ENCODE measurements at places on chromosomes 3 and 15. TPM values are rescaled to one million over a fixed set of nuclear protein-coding genes. Genes with fewer than 3 reads are reported as not detected.

Gene LRRC3B
- polyA plus RNA-seq, result 13.7 TPM

DNA sequence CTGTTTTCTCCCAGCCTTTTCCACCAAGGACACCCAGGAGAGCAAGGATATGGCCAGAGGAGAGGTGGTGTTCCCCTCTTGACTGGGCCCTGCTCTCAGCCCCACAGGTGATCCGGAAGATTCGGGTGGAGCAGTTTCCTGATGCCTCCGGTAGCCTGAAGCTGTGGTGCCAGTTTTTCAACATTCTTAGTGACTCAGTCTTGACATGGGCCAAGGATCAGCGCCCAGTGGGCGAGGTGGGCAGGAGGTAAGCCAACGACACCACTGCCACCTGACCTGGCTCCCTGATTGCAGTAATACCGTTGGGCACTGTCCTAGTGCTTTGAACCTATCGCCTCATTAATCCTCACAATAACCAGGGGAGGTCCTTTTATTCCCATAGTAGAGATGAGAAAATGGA, 25.3 kb upstream of the SLC28A1 start:
- no peak for DNase-seq

Gene STARD9
- polyA plus RNA-seq, result 16.0 TPM

- no peak for DNase-seq
Observed at GRCh38 chr3:55453886-55454496, 33.1 kb downstream of the WNT5A start.

Gene CMTM7
- 14.2 TPM for polyA plus RNA-seq

Gene C15orf62
- 0.74 TPM for polyA plus RNA-seq

Gene SPTBN5
- 4.0 TPM for polyA plus RNA-seq

DNA sequence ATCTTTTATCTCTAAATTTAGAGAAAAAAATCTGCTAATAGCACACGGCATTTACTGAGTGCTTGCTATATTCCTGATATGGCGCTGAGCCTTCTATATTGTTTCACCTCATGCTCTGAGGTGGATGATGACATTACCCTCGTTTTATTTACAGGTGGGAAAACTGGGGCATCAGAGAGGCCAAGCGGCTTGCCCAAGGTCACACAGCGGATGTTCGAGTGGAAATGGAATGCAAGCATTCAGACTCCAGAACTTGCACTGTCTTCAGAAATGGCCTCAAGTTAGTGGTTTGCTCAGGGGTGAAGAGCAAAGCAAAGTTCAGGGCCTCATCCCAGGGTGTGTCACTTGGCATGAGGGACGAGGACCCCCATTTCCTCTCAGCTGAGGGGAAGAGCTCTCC, 17.3 kb downstream of the EHD4 start:
- DNase-seq, result no peak

DNA sequence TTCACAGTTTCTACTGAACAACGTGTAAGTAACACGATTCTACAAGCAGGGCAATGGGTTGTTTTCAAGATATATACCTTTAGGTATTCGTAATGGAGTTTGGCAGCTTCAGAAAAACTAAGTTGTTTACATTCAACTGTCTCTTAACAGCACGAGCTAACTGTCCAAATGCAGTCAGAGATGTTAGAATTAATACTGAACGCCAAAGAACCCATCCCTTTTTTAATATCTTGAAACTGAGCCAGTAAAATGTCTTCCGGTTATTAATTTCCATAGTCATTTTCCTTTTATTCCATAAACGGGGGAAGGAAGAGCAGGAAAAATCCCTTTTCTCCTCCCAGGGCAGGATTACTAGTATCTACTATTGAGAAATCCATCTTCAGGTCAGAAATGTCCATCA, 129.0 kb upstream of the THBS1 start:
- no peak for DNase-seq

- peak; percentile 22 for DNase-seq
Observed at GRCh38 chr3:32175607-32176197, 62.8 kb upstream of the CMTM8 start.

GRCh38 chr15:38975282-38975990, 410.8 kb upstream of the RASGRP1 start:
- DNase-seq, result no peak

DNA sequence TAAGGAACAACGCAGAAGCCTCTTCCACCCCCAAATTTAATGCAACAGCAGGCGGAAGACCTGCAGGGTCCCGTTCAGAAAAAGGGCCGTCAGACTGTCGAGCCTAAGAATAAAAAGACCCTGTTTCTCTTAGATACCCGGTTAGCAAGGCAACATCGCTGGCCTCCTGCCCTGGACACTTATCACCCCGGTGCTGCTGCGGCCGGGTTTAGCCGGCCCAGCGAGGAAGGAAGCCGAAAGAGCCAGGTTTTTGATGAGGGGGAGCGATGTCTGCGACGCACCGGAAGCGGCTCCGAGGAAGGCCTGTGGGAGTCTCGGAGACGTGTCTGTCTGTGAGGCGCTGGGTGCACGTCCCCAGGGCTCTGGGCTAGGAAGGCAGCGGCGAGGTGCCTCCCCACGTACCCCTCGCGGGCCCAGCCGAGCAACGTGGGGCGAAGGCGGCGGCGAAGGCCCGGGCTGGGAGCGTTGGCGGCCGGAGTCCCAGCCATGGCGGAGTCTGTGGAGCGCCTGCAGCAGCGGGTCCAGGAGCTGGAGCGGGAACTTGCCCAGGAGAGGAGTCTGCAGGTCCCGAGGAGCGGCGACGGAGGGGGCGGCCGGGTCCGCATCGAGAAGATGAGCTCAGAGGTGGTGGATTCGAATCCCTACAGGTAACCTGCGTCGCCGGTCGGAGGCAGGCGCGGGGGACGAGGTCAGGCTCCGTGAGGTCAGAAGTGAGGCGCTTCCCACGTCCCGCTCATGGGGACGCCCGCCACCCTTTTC, at the start of gene UBA5:
TSS of gene UBA5 (plus strand) at position 278 of the 759 bp plus-strand sequence. CDS start at position 487, 209 bp downstream.
- peak; percentile 51 for DNase-seq

Gene ZNF860
- 0.43 TPM for polyA plus RNA-seq

Gene SERPINI2
- not detected for polyA plus RNA-seq

Gene CPA3
- 0.90 TPM for polyA plus RNA-seq

DNA sequence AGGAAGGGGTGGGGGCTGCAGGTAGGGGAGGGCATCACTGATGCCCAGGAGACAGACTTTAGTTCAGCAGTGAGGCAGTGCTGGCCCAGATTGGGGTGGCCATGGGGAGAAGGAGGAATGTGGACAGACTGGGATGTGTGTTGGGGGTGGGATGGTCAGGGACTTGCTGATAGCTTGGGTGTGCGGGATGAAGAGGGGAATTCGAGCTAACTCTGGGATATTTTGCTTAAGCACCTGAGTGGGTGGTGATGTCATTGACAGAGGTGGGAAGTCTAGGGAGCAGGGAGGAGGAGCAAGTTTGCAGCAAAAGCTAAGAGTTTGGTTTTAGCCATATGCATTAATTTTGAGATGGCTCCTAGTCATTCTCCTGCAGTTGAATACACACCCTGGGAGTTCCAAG, 207.5 kb downstream of the RPLP1 start:
- DNase-seq, result no peak

DNA sequence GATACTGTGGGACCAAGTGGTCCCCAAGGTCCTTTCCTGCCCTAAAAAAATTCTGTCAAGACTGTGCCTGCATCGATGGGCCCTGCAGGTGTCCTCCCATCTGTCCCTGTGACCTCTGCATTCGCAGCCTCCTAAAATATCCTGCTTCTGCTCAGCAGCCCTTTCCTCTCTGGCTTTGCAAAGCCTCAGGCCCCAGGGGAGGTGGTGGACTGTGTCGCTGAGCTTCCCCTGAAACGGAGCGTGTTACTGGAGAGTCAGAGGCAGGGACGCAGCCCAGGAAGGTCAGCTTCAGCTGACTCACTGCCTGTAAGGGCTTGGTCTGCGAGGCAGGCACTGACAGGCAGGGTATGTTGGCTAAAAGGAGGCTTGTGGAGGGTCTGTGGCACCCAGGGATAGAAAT, 110.0 kb downstream of the RAB11A start:
- no peak for DNase-seq

Gene CHRM5
- not detected for polyA plus RNA-seq

DNA sequence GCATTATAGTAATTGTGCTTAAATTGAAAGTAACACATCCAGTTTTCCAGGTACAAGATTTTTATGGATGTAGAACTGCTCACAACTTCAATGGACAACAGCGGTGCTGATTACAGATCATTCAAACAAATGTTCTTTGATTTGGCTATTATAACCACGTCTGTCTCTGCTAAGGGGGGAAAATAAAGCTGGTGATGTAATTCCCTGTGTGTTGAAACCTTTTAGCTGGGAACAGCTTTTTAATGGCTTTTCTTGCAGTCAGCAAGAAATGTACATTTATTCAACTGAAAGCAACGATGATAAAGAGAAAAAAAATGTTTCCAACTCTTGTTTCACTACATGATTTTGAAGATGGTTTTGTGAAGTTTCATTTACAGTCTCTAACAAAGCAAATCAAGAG, 431.9 kb upstream of the AGTR1 start:
- DNase-seq, result no peak

Data from muscle of arm (tissue), 14 donors.